ENCODE measurements at places on chromosomes 4 and X.

DNA sequence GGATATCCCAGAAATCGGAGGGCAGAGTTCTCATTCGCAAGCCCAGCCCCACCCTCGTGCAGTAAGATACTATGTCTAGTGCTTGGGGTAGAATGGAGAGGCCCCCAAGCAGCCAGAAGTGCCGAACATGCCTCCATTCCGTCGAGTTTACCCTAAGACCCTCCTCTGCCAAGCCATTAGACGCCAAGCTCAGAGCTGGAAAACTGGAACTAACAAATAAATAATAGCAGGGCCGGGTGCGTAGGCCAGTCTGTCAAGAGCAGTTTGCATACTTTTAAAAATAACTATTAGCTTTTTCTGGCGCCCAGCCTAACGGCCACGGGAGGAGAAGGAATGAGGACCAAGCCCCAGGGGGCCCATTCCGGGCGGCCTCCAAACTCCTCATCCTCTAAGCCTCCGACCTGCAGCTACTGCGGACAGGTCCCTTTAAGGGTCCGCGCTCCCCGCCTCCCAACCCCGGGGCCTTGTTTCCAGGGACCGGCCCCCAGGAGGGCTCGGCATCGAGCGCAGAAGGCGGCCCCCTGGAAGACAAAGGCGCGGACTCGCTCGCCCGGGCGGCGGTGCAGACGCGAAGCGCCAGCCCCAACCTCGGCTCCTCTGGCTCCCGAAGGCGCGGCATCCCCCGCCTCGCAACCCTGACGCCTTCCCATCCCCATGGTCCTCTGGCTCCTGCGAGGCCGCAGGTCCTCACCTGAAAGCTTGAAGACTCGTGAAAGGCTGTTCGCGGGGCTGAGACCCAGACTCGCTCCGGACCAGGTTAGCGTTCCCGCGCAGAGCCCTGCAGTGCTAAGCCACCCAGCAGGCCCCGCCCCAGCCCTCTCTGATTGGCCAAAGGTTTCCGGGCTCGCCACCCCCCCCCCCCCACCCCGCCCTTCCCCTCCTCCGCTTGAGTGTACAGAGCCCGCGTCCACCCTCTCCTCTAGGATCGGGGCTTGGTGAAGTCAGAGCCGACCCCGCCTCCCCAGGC, at the start of gene TMSB15A:
Gene TMSB15A (minus strand): TSS at position 765 of the 967 bp plus-strand sequence.
- DNase-seq = no peak

DNA sequence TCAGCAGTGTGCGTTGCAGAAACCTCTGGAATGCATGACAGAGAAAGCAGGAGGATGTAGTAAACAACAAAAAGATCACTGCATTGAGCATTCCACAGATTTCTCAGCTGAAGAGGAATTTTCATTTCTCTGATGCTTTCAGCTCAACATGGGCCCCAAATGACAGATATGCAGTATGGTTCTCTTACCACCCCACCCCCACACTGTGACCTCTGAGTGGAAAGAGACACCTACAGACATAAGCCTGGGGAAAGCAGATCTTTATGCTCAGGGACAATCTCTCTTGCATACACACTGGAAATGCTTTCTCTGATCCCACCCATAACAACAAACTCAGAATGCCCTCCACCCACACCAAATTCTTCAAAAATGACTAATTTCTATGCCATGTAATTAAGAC, 983.7 kb upstream of the LCORL start:
- no peak for DNase-seq

- no peak for DNase-seq
These were observed 1310.2 kb downstream of the PCDH7 start for GRCh38 chr4:32030406-32030805.

DNA sequence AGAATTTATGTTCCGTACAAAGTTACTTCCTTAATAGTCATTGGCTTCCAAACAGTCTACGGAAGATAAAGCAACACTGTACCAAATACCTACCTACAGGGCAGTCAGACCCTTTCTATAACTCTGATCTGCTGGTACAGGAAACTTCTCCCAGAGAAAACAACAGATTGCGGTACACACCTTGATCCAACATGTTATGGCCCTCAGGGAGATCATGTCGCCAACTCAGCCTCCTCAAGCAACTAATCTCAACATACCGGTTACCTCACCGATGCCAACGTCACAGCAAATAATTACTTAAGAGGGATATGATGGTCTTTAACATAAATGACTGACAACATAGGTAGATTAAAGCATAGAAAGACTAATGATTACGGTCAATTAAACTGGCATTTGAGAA, 70.4 kb downstream of the RFC1 start:
- no peak for DNase-seq

- DNase-seq = no peak
These were observed 715.9 kb downstream of the SMARCA1 start for GRCh38 chrX:128807367-128807766.

- no peak for DNase-seq
These were observed 16.1 kb downstream of the LRP2BP start for GRCh38 chr4:185379326-185380295.
